Regular cardiac myocyte (primary cell): ENCODE measurements at places on chromosomes 4 and X. TPM values are rescaled to one million over a fixed set of nuclear protein-coding genes. Genes with fewer than 3 reads are reported as not detected.

Gene FAM53A
- total RNA-seq, result 0.58 and 4.5 TPM in 2 replicates

Gene TAF7L
- 0.38 and 1.1 TPM in 2 replicates for total RNA-seq

Gene SMR3B
- total RNA-seq, result not detected in 2 replicates

Gene RAB40A
- 0.19 and 0.28 TPM in 2 replicates for total RNA-seq

Gene SLITRK2
- total RNA-seq, result not detected in 2 replicates

Gene RHOH
- total RNA-seq, result not detected in 2 replicates

Gene DDX60
- total RNA-seq, result 13.2 and 26.2 TPM in 2 replicates

Gene DCAF12L1
- total RNA-seq, result under 0.01 TPM in 1 of 2 replicates, not detected in the other

Gene POLA1
- 7.9 and 21.9 TPM in 2 replicates for total RNA-seq
